ENCODE measurements at places on chromosomes 16 and 17. TPM values are rescaled to one million over a fixed set of nuclear protein-coding genes. Genes with fewer than 3 reads are reported as not detected.

- no peak for DNase-seq
Observed at GRCh38 chr17:43540821-43541674, 5.1 kb downstream of the ETV4 start.

GRCh38 chr16:49756775-49757558 lies 98.9 kb downstream of the ZNF423 start:
- no peak for DNase-seq

DNA sequence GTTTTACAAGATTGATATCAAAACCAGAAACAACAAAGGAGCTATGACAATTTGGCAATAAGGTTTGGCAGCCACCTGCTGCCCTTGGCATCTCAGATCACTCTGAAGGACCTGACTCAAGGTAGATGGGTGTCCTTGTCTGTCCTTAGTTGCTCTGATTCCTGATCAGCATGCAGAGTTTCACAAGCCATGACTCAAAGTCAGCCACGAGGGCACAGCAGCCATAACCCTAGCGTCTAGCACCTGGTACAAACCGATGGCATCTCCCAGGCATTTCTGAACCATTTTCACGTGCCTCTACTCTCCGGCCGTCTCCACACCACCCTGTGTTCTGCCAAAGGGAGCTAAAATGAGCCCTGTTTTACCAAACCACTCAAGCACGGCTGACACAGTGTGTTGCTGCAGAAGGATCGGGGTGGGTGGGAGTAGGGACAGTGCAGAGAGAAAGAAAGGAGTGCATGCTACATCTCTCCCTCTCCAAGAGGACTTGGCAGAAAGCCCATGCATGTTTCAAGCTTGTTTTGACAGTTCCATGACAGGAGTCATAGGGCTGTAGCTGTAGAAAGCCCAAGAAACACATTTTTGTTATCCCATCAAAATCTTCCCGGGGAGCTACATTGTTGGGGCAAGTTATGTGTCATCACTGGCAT lies 297.3 kb downstream of the ABCC12 start:
- DNase-seq: no peak

The GPR142 gene
- not detected for total RNA-seq

The PIPOX gene
- 3.5 TPM for total RNA-seq

The MT1F gene
- 8.3 TPM for total RNA-seq

The UTS2R gene
- total RNA-seq: not detected

Data from CD4-positive, alpha-beta memory T cell (primary cell).